Activated T-helper 1 cell treated with anti-CD3 and anti-CD28 coated beads, Interleukin-2, amount 50 U/mL, for 16 hours (primary cell): ENCODE measurements at places on chromosomes 4 and X.

GRCh38 chr4:121062521-121062920 is 9.8 kb downstream of the NDNF start:
- DNase-seq = no peak

DNA sequence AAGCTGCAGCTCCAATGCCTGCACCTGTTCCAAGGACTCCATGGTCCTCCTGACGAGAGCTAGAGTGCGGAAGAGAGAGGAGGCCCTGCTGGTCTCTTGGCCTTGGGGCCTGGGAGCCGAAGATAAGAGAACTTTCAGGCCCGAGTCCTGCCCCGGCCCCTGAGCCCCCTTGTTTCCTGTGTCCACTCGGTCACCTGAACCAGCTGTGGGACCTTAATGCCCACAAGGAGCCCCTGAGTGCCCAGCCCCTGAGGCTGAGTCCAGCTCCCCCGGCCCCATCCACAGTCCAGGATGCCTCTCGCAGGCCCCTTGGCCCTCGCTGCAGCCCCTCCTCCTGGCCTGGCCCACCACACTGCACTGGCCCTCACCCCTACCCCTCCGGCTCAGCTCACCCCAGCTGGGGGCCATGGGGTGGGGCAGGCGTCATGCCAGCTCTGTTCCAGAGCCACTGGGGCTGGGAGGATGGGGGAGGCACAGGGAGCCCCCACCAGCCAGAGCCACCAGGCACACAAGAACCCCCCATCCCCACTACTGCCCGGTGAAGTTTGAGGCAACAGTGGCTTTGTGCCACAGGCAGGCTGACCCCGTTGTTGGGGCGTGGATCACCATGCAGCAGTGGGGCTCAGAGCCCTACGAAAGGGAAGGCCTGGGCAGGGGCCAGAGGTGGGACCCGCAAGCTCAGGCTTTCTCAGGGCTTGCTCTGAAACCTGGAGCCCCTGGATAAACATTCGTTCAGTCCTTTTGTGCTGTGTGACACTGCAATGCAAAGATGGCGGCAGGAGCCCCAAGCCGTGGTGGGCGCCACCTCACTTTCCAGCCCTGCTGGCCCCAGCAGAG is 14.1 kb downstream of the NAT8L start:
- peak; percentile 1 for DNase-seq

DNA sequence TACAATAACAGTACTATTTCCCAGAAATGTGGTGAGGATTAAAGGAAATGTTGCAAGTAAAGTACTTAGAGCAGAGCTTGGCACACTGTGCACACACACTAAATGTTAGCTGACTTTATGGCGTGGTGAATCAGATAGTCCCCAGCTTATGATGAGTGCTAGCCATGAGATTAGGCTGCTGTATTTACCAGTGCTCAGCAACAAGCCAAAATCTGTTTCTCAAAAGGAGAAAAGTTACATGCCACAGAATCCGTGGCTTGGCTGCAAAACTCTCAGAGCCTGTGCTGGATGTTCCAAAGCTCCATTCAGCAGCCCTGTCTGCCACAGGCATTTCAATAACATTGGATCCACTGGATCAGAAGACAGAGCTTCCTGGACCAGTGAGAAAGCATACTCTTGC is 12.8 kb upstream of the STBD1 start:
- DNase-seq = no peak

DNA sequence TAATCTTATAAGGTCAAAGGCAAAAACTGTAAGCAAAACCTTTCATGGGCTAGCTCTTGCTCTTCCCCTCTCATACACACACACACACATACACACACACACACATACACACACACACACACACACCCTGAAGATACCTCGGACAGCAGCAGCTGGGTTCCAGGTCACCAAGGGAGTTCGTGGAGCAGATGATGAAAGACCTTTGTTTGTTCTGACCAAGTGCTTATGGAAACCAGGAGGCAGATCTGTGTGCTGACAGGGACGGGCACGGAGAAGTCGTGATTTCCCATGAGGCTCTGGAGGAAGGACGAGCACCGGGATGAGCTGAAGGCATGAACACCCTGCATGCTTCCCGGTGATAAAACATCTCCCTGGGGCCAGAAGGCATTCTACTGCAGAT is 35.4 kb upstream of the CRMP1 start:
- no peak for DNase-seq

DNA sequence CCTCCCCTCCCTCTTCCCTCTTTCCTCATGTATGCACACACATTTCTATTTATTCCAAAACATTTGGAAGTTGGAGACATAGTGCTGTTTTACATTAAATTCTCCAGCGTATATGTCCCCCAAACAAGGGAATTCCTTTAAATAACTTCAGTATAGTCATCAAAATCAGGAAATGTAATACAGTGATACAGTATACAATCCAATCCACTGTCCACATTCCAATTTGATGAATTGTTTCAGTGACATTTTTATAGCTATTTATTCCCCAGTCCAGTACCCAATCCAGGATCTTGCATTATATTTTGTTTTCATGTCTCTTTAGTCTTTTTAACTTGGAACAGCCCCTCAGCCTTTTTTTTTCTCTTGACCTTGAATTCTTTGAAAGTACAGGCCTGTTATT is 233.0 kb downstream of the DKK2 start:
- DNase-seq = no peak

DNA sequence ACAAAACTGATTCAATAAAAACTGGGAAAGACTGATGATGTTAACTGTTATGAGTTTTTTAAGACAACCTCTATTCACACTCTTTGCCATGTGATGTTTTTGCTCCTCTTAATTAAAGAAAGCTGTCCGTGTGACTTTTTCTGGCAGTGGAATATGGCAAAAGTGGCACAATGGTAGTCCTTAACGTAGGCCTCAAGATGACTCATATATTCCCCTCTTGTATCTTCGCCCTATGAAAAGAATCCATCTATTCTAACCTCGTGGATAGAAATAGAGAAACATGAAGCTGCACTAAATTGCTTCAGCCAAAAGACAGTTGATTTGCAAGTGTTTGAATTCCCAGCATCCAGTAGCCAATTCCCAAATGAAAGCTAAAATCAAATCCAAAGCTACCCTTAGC is 603.8 kb upstream of the PCDH7 start:
- DNase-seq = no peak

- no peak for DNase-seq
Measured at GRCh38 chr4:163651761-163652160, 157.3 kb downstream of the TMA16 start.
